ENCODE measurements at places on chromosomes 7 and 10. TPM values are rescaled to one million over a fixed set of nuclear protein-coding genes. Genes with fewer than 3 reads are reported as not detected.
A peak's percentile ranks its signal among the peaks of the same experiment; 100 is the strongest.

DNA sequence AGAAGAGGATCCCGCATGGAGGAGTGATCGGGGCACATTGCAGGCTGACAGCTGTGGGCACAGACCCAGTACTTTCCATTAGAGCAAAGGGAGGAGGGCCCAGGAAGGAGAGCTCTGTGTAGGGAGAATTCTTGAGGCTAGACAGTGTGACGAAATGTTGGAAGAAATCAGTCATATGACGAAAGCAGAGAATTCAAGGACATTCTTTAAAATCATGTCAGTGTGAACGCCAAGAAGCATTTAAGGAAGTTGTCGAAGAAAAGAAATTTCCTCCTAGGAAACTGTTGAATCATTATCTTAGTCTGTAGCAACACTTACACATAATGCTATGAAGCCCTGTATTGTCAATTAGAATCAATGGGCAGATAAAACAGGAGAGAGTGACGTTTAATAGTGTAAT is 191.3 kb upstream of the ADARB2 start:
- no peaks in the 10 kb centered on the region for H3K36me3 ChIP-seq
- peaks cover 18% of the 10 kb centered on the region for H3K27me3 ChIP-seq
- H3K4me1 ChIP-seq = no peaks in the 10 kb centered on the region
- no peak for DNase-seq

DNA sequence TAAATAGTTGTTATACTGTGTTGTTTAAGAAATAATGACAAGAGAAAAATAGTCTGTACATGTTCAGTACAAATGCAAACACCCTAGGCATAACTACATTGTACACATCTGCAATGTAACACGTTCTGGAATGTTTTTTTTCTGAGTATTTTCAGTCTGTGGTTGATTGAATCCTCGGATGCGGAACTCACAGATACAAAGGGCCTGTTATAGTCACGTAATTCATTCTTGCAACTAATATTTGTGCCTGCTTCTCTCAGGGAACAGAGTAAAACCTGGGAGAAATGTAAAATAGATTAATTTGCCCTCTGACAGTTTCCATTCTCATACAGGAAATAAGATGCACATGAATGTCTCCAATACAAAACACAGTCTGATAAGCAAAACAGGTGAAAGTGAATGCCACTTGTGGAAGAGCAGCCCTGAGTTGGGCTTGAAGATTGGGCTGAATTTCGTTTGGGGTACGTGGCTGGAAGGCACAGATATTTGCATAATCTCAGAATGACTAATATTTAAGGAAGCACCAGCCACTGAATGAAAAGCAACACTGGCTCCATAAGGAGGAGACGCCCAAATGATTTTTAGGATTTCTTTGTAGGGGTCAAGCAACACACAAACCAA is 19.1 kb downstream of the DENND2A start:
- DNase-seq = no peak
- peak overlapping the region; percentile 94 for H3K27ac ChIP-seq
- no peaks in the 10 kb centered on the region for H3K36me3 ChIP-seq
- H3K4me1 ChIP-seq = peaks cover 57% of the 10 kb centered on the region
- H3K4me3 ChIP-seq = peak overlapping the region; percentile 15

DNA sequence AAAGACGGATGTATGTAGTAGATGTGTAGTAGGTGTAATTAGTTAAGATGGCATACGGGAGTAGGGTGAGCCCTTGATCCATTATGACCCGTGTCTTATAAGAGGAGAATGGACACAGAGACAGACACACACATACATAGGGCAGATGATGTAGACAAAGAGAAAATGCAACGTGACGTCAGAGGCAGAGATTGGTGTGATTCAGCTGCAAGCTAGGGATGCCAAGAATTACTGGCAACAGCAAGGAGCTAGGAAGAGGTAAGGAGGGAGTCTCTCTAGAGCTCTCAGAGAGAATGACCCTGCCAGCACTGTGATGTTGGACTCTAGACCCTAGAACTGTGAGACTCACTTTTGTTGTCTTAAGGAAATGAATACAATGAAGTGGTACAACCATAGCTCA is 247.0 kb upstream of the HABP2 start:
- no peak overlapping the region for H3K4me3 ChIP-seq
- no peak for DNase-seq
- H3K4me1 ChIP-seq = peaks cover 7% of the 10 kb centered on the region
- H3K36me3 ChIP-seq = no peaks in the 10 kb centered on the region
- no peaks in the 10 kb centered on the region for H3K27me3 ChIP-seq

GRCh38 chr10:127349737-127350136 is 153.3 kb upstream of the INSYN2A start:
- no peak overlapping the region for H3K27ac ChIP-seq
- H3K36me3 ChIP-seq = peaks cover 2% of the 10 kb centered on the region
- no peak overlapping the region for H3K4me3 ChIP-seq
- peaks cover 3% of the 10 kb centered on the region for H3K4me1 ChIP-seq
- H3K27me3 ChIP-seq = no peaks in the 10 kb centered on the region
- DNase-seq = no peak

GRCh38 chr7:102030696-102031095 is 213.3 kb downstream of the CUX1 start:
- H3K27me3 ChIP-seq = no peaks in the 10 kb centered on the region
- peaks cover 3% of the 10 kb centered on the region for H3K36me3 ChIP-seq
- H3K4me1 ChIP-seq = no peaks in the 10 kb centered on the region
- no peak overlapping the region for H3K27ac ChIP-seq
- peak; percentile 50 for DNase-seq
- H3K4me3 ChIP-seq = no peak overlapping the region

GRCh38 chr10:72883861-72884260 is 9.7 kb upstream of the OIT3 start:
- no peak overlapping the region for H3K27ac ChIP-seq
- H3K36me3 ChIP-seq = peaks cover 36% of the 10 kb centered on the region
- DNase-seq = no peak
- no peaks in the 10 kb centered on the region for H3K27me3 ChIP-seq

GRCh38 chr10:49389361-49389933 is 6.4 kb downstream of the DRGX start:
- no peak for DNase-seq
- H3K36me3 ChIP-seq = no peaks in the 10 kb centered on the region
- H3K27ac ChIP-seq = no peak overlapping the region
- H3K27me3 ChIP-seq = peaks cover 60% of the 10 kb centered on the region
- no peak overlapping the region for H3K4me3 ChIP-seq

- DNase-seq = no peak
- H3K4me1 ChIP-seq = peaks cover 6% of the 10 kb centered on the region
Observed at GRCh38 chr7:91789086-91789485, 91.4 kb downstream of the MTERF1 start.

GRCh38 chr7:155753446-155753965 is 58.8 kb downstream of the SHH start:
- H3K4me3 ChIP-seq = no peak overlapping the region
- H3K27ac ChIP-seq = no peak overlapping the region
- peaks cover 7% of the 10 kb centered on the region for H3K4me1 ChIP-seq
- no peaks in the 10 kb centered on the region for H3K27me3 ChIP-seq

- no peak overlapping the region for H3K27ac ChIP-seq
- H3K36me3 ChIP-seq = no peaks in the 10 kb centered on the region
- H3K27me3 ChIP-seq = no peaks in the 10 kb centered on the region
- DNase-seq = no peak
Observed at GRCh38 chr7:153276394-153276793, 516.8 kb downstream of the ACTR3B start.

DNA sequence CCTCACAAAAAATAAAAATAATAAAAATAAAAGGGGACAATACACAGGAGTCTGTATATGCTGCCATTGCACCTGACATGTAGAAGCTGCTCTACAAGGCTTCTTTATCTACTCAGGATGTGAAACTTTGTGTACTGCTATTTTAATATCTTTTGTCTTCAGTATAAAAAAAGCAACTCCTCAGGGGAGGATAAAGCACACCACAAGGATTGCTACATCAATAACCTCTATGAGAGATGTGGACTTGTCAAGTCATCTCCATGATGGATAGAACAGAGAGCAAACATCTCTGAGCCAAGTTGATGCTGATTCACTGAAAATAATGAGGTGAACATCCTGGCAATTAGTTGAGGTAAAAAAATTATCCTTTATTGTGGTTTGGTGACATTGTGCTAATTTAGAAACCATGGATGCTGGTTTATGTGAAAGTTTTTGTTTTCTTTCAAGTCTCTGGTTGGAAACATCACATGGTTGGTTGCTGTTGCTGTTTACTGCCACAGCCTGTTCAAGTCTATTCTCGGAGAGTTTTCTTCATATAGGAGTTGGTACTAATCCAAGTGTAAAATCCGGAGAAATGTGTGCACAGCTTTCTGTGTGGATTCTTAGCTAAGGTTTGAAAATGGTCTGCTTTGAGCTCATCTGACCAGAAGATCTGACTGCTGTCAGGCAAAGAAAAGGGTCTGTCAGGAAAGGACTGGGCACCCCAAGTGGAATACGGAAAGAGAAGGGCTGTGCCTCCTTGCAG is 1.5 kb upstream of the HECW1 start:
- H3K36me3 ChIP-seq = no peaks in the 10 kb centered on the region
- H3K4me1 ChIP-seq = peaks cover 27% of the 10 kb centered on the region
- peaks cover 18% of the 10 kb centered on the region for H3K27me3 ChIP-seq
- no peak for DNase-seq

GRCh38 chr7:91046322-91047089 is 217.7 kb upstream of the FZD1 start:
- H3K4me3 ChIP-seq = no peak overlapping the region
- no peaks in the 10 kb centered on the region for H3K27me3 ChIP-seq
- peaks cover 58% of the 10 kb centered on the region for H3K4me1 ChIP-seq
- peak overlapping the region; percentile 34 for H3K27ac ChIP-seq
- H3K36me3 ChIP-seq = peaks cover 4% of the 10 kb centered on the region

DNA sequence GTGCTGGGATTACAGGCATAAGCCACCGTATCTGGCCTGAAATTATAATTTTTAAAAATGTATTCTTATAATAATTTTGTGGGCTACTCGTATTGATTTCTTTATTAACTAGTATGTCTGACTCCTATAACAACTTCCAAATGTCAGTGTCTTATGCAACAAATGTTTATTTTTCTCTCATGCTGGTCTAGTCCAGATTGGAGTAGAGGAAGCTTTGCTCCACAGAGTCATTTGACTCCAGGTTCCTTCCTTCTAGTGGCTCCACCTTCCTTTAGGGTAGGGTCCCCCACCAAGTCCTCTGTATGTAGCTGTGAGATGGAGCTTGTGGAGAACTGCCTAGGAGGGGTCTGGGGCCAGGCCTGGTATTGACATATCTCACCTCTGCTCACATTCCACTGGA is 8.7 kb downstream of the CEP55 start:
- H3K36me3 ChIP-seq = no peaks in the 10 kb centered on the region
- no peak for DNase-seq
- no peaks in the 10 kb centered on the region for H3K27me3 ChIP-seq
- H3K27ac ChIP-seq = no peak overlapping the region
- H3K4me3 ChIP-seq = no peak overlapping the region

DNA sequence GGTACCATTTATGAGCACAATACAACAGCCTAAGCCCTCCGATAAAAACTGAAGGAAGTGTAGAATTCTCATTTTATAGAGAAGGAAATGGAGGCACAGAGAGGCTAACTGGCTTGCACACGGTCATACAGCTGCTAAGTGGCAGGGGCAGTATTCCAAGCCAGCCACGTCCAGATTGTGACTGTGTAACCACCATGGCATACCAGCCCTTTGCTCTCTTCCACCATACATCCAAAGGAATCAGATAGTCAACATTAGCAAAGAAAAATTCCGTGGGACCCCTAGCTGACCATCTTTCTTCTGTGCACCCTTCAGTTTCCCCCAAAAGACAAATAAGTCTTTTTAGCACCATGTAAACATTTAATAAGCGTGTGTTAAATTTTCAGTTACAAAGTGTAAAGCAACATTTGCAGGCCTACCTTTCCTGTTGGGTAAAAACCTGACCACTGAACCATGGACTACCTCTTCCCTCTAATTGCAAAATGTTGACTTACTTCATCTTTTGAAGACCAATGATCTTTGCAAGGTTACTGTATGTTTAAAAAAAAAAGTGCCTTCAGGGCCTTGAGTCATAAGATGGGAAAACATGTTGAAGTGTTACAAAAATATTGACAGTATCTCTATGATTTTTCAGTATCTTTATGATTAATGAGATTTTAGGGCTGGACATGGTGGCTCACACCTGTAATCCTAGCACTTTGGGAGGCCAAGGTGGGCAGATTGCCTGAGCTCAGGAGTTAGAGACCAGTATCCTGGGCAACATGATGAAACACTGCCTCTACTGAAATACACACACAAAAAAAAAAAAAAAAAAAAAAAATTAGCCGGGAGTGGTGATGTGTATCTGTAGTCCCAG is 24.3 kb upstream of the PDZD8 start:
- no peak overlapping the region for H3K4me3 ChIP-seq
- no peak for DNase-seq
- H3K36me3 ChIP-seq = no peaks in the 10 kb centered on the region
- H3K27me3 ChIP-seq = peaks cover 16% of the 10 kb centered on the region

DNA sequence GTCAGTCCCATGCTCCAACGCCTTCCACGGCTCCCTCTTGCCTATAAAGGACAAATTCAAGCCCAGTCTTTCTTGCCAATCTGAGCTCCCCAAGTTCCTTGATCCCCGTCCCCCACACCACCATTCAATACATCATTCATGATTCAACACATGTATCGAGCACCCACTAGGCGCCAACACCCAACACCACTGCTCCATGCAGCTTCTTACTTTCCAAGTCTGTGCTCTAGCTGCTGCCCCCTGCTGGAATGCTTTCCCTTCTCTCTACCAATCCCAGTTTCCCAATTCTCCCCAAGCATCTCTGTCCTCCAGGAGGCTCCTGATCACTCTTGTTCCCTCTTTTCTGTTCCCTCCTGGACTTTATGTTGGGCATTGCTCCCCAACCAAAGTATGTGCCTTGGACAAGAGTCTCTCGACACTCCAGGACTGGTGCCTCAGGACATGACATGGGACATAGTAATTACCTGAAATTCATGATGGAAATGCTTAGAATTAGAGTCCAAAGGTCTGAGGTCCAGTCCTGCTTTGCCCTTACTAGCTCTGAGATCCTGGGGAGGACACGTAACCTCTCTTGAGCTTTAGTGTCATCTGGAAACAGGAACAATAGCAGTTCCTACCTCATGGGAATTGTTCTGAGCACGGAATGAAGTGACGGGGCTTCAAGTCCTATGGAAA is 172.7 kb downstream of the NEURL1 start:
- H3K27ac ChIP-seq = no peak overlapping the region
- H3K27me3 ChIP-seq = no peaks in the 10 kb centered on the region
- H3K4me1 ChIP-seq = peaks cover 39% of the 10 kb centered on the region

GRCh38 chr7:135759532-135759931 is 10.9 kb upstream of the FAM180A start:
- no peaks in the 10 kb centered on the region for H3K36me3 ChIP-seq
- peak overlapping the region; percentile 95 for H3K27ac ChIP-seq
- no peak overlapping the region for H3K4me3 ChIP-seq
- no peak for DNase-seq
- H3K4me1 ChIP-seq = peaks cover 55% of the 10 kb centered on the region

GRCh38 chr10:15316145-15316544 is 54.9 kb downstream of the FAM171A1 start:
- DNase-seq = no peak
- H3K4me3 ChIP-seq = no peak overlapping the region

Gene CNNM1
- 0.36 TPM for total RNA-seq

Gene STEAP1
- 0.31 TPM for total RNA-seq

Gene NXPH1
- not detected for total RNA-seq

Gene PTF1A
- not detected for total RNA-seq

Gene GHRHR
- total RNA-seq = not detected

Gene MEOX2
- total RNA-seq = 8.9 TPM

Gene NKX1-2
- not detected for total RNA-seq

Data from chondrocyte (in vitro differentiated cells).